Inflammatory macrophage treated with lipopolysaccharide for 4 hours (primary cell): ENCODE measurements at places on chromosomes 2 and 18.
A peak's percentile ranks its signal among the peaks of the same experiment; 100 is the strongest.

- DNase-seq: no peak
Observed at GRCh38 chr2:201261471-201261870, 1.1 kb downstream of the CASP8 start.

- DNase-seq: no peak
Observed at GRCh38 chr2:773256-774160, 96.3 kb upstream of the TMEM18 start.

- DNase-seq: no peak
Observed at GRCh38 chr18:10228326-10228725, 226.1 kb upstream of the APCDD1 start.

GRCh38 chr2:106530866-106531265 is 43.7 kb downstream of the CD8B2 start:
- peak; percentile 57 for DNase-seq

GRCh38 chr18:13810950-13811485 is 12.9 kb upstream of the MC5R start:
- no peak for DNase-seq

- DNase-seq: no peak
Observed at GRCh38 chr2:74314107-74314506, 29.1 kb downstream of the SLC4A5 start.

- DNase-seq: no peak
Observed at GRCh38 chr2:175003875-175004729, 1.1 kb downstream of the CHN1 start.

GRCh38 chr2:39368846-39369245 is 68.2 kb downstream of the MAP4K3 start:
- no peak for DNase-seq

GRCh38 chr2:97005353-97005752 is 19.0 kb upstream of the FAM178B start:
- DNase-seq: peak; percentile 8

GRCh38 chr2:238803996-238804870 is 43.7 kb upstream of the TWIST2 start:
- no peak for DNase-seq

GRCh38 chr2:135997380-135997779 is 12.0 kb upstream of the DARS1 start:
- peak; percentile 66 for DNase-seq

DNA sequence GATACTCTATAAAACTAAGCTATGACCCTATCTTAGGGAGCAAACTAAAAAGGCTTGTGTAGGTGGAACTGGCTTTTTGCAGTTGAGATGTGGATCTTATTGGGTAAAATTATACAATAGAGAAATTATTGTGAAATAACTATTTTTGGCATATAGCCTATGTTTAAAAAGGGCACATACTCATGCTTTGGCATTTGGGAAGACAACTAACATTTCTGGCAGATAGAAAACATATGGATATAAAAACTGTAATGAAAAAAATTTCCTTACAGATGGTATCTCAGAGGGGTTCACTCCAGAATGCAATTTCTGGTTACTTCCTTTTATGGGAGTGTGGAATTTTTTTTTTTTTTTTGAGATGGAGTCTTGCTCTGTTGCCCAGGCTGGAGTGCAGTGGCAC is 120.1 kb upstream of the CCDC195 start:
- no peak for DNase-seq

GRCh38 chr2:173874003-173874893 is 90.9 kb downstream of the SP3 start:
- DNase-seq: peak; percentile 47

DNA sequence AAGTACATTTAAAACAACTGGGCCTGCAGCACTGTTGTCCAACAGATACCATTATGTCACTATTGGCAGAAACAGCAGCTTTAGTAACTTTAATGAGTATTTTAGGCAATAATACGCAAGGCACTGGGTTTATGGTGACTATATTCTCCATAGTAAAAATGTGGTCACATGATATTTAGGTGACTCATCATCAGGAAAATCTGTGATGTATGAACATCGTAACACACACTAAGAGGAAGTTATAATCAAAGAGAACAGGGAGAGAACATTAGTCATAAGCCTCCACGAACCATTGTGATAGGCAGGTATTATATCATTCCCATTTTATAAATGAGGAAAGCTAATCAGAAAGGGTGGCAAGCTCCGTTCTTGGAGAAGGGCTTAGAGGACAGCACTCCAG is 36.9 kb downstream of the RAPH1 start:
- peak; percentile 86 for DNase-seq

- DNase-seq: no peak
Observed at GRCh38 chr2:55970500-55970899, 46.9 kb upstream of the EFEMP1 start.

GRCh38 chr2:212692466-212692865 is 153.9 kb upstream of the ERBB4 start:
- no peak for DNase-seq

DNA sequence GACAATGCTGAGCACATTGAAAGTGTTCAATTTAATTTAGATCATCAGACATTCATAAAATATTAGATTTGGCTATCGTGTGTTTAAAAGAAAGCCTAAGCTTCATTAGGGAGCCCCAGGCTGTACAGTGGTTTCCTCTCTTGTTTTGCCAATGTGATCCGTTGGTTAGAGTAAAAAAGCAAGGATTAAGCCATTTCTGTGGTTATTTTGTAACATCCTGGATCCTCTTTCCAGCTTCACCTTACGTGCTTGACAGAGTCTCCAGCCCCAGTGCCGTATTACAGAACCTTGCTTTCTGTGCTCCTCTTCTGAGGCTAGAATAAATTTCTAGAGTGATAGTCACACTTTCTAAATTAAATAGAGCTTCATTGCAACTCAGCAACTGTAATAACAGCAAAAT is 289.3 kb upstream of the LINC00305 start:
- no peak for DNase-seq

DNA sequence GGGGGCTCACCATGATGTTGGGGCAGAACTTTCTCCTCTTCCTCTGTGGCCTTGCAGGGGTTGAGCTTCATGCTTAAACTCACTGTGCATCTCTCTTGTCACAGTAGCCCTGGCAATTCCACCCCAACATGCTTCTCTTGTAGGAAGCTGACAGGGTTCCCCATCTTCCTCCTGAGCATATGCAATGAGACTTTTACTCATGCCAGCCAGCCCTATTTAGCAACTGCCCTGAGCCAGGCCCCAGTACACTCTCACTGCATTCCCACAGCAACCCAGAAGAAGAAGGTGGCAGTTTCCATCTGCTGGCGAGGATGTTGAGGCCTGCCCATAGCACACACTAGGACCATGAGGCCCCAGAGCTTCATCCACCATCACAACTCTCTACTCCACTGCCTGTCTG is 72.2 kb upstream of the TEX51 start:
- peak; percentile 18 for DNase-seq

GRCh38 chr2:134460583-134460998 is 206.7 kb downstream of the MGAT5 start:
- peak; percentile 19 for DNase-seq

GRCh38 chr2:120243211-120243610 is 9.4 kb upstream of the RALB start:
- peak; percentile 78 for DNase-seq

GRCh38 chr2:156430236-156430979 is 5.8 kb upstream of the GPD2 start:
- peak; percentile 75 for DNase-seq

- no peak for DNase-seq
Observed at GRCh38 chr2:164495491-164496223, 125.6 kb downstream of the GRB14 start.

- DNase-seq: peak; percentile 63
Observed at GRCh38 chr2:143140864-143141661, 11.8 kb downstream of the ARHGAP15 start.

DNA sequence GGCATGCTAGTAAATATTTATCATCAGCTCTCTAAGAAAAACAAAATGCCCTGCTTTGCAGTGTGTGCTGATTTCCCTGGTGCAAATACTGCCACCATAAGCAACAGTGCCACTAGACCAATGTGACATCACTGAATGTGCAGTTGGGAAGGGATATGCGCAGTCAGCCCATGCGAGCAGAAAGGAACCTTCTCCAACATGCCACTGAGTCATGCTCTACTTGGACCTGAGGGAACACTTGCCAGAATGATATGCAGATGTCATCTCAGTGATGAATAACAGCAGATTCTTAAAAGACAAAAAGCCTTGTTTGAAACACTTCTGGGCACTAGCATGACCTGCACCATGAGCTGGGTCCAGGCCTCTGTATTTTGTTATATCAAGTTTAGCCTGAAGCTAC is 55.3 kb upstream of the REL start:
- DNase-seq: peak; percentile 61

DNA sequence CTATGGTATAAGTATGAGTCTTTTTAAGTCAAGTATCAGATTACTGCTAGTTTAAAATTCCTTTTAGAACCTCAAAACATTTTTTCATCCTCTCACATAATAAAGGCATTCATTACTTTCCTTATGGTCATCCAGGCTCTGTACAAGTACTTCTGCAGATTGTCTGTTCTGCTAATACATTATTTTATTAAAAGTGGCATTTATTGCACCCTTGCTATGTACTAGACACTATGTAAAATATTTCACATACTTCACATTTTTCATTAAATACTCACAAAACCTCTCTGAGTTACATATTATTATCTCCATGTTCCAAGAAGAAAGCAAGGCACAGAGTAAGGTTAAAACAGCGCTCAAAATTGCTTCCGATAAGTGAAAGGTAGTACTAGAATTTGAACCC is 84.1 kb downstream of the RAPH1 start:
- no peak for DNase-seq

- DNase-seq: no peak
Observed at GRCh38 chr2:202771336-202771735, 100.2 kb downstream of the ICA1L start.

DNA sequence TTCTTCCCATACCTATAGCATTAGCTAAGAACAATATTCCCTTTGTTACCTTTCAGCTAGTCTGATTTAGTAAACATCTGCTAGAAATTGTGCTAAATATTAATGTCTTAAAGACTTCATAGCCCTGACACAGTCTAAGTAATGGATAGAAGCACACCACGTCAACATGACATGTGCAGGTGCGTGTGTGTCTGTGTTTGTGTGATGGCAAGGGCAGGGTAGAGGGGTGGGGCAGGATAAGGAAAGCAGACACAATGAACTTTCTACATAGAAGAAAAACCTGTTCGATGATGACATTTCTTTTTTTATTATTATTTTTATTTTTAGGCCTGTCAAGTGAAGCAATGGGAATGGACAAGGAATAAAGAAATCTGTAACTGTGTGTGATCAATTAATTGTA is 223.3 kb downstream of the NOL4 start:
- DNase-seq: no peak

DNA sequence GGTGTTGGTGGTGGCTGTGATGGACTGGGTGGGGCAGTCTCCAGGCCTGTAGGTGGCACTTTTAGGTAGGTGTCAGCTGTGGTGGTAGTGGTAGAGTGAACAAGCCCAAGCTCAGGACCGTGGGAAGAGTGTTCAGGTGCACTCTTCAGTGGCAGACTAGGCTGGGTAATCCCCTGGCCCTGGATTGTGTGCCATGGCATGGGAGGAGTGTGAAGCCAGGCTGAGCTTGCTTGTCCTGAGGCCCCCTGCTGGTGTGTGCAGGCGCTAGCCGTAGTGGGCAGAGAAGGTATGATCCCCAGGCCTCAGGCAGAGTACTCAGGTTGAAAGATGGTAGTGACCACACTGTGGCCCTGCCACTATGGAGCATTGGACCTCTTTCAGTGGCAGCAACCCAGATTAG is 850.3 kb downstream of the DSC3 start:
- no peak for DNase-seq

- no peak for DNase-seq
Observed at GRCh38 chr2:157233506-157233905, 24.0 kb upstream of the GALNT5 start.

GRCh38 chr2:28628987-28629386 is 122.6 kb upstream of the PPP1CB start:
- DNase-seq: no peak

DNA sequence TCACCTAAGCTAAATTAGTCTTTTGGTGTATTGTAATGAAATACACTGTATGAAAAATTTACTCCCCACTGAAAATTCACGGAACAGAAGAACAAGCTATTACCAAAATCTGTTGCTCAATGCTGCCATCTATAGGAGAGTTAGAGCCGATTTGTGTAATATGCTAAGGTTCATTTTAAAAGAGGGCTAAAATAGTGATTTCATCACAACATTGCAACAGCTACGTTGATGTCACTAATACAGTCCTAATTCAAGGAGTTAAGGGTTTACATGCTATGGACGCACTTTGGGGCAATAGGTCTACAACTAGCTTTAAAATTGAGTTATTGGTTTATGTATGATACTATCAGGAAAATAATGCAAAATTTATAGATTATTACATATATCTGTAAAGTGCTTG is 3.0 kb upstream of the IRS1 start:
- DNase-seq: peak; percentile 89

GRCh38 chr18:24443870-24444269 is 16.6 kb upstream of the HRH4 start:
- peak; percentile 31 for DNase-seq

DNA sequence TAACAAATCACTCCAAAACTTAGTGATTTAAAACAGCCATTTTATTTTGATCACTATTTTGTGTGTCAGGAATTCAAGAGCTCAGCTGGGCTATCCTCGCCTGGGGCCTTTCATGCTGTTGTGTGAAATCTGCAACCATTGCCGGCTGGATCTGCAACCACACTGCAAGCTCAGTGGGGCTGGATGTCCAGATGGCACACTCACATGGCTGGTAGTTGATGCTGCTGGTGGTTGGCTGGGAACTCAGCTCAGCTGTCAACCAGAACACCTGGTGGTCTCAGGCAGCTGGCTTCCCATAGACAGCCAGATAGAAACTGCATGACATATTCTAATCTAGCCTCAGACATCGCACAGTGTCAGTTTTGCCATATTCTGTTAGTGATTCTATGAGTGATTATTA is 30.6 kb upstream of the AP1S3 start:
- DNase-seq: no peak

DNA sequence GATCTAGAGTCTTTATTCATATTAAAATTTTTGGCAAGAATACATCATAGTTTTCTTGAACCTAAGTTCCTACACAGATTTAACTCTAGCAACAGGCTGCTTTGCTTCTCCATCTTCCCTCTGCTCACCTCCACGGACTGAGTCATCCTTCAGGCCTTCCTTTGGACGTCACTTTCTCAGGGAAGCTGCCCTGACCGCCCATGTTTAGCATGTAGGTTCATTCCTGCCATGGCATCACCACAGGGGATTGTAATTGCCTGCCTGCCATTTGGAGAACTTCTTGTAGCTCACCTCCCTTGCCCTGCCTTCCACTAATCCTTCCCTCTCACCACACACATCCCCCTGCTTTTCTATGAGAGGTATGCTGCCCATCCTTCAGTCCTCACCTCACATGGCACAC is 43.9 kb upstream of the B3GNT2 start:
- DNase-seq: no peak

DNA sequence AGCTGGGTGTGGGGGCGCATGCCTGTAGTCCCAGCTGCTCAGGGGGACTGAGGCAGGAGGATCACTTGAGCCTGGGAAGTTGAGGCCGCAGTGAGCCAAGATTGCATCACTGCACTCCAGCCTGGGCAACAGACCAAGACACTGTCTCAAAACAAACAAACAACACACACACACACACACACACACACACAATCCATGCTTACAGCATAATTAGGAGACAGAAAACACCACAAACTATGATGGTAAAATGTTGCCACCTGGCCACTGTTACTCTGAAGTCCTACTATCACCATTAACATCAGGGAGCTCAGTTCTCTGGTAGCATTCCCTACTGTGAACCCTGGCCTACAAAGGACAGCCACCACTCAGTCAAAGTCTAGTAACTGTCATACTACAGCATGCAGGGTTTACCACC is 18.3 kb downstream of the DNPEP start:
- DNase-seq: no peak

GRCh38 chr2:71736091-71736861 is 282.9 kb downstream of the DYSF start:
- DNase-seq: no peak
